NCI-H1694 treated with DMSO at 0.1 percent for 48 hours (cell line): ENCODE measurements at places on chromosomes 5 and 9.
A peak's percentile ranks its signal among the peaks of the same experiment; 100 is the strongest.

DNA sequence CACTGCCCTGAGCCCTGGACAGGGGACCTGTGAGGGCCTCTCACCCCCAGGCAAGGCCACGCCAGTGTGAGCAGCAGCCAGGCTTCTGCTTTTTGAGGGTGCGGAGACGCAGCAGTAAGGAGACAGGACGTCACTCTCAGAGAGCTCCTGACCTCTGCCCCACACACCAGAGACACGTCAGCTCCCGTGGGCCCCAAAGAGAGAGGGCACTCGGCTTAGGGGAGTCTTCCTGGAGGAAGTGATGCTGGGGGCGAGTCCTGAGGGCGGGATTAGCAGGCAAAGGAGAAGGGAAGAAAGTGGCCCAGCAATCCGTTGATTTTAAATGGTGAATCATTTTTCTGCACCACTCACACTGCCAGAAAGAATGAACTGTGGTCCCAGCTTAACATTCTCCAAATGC, 24.0 kb upstream of the SLC9A3 start:
- DNase-seq = no peak

DNA sequence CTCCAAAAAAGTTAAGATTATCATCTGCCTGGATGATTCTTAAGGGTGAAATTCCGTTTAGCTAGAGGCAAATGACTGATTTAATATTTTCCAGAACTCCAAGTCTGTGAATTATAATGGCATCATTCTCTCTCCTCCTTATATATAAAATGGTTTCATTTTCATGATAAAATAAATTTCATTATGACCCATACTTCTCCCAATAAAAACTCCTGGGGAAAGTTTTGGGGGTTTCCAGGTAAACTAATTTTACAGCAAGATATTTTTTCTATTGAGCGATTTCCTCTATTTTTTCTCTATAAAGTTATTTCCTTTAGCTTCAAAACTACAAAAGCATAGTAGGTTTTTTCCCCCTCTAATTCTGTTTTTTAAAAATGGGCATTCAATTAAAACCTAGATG, 7.6 kb upstream of the OTULIN start:
- no peak for DNase-seq

DNA sequence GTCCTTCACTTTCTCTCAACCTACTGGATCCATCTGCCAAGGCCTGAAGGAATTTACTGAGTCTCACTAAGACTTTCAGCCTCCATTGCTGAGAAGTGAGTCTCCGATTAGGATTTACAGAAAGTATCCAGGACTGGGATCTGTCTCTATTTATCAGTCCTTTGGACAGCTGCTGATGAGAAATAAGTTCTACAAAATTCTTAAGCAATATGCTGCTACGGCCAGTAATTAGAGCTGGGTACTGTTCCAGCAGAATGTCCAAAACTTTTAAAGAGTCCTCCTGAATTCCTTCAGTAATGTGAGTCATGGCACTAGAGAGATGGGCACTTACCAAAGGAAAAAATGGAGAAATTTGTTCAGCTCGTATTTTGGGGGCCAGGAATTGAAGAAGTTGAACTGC, 5.9 kb downstream of the TEX10 start:
- no peak for DNase-seq

DNA sequence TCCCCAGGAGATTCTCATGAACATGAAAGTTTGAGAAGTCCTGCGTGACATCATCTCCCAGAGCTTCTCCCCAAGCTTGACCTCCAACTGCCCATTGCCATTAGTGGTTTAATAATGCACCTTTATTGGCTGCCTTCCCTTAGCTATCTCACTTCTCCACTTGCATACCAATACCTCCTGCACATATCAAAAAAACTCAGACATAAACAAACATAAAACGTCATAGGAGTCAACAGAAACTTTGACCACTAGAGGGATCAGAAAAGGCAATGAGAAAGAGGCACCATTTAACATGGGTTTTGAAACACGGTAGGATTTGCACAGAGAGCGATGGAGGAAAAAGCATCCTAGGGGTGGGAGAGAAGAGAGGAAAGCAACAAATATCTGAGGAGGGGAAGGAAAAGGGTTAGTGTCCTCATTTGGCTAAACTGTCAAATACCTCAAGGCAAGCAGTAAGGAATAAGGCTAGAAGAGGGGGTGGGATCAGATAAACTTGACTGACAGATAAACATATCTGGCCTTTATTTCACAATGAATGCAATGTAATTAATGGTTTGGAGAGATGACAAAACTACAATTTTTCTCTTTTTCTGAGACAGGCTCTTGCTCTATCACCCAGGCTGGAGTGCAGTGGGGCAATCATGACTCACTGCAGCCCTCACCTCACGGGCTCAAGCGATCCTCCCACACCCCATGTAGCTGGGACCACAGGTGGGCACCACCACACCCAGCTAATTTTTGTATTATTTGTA, 27.0 kb downstream of the GNAQ start:
- DNase-seq = no peak

GRCh38 chr9:73402081-73403028, 250.7 kb downstream of the ANXA1 start:
- DNase-seq = no peak

DNA sequence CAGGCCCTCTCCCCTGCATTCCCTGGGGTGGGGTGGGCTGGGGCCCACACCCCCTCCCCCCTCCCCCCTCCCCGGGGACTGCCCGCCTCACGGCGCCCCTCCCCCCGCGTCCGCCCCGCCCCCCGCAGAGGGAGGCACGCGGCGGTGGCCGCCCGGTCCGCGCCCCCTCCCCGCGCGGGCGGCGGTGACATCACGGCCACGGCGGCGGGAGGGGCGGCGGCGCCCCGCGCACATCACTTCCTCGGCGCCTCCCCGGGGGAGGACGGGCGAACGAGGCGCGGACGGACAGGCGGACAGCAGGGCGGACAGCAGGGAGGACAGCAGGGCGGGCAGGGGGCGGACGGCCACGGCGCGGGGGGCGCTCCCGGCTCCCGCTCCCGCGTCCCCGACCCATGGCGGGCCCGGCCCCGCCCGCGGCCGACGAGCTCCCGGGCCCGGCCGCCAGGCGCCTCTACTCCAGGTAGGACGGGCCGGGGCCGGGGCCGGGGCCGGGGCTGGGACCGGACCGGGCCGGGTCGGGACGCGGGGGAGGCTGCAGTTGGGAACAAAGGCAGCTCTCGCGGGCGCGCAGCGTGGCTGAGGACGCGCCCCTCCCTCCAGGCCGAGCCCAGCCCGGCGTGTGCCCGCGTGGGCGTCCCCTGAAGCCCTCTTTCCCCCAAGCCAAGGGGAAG, at the start of gene GPSM1:
TSS of gene GPSM1 (plus strand) at position 236 of the 671 bp plus-strand sequence. CDS start at position 393, 157 bp downstream.
- no peak for DNase-seq

- no peak for DNase-seq
Measured at GRCh38 chr9:72949918-72950325, 2.9 kb downstream of the ALDH1A1 start.

- no peak for DNase-seq
Measured at GRCh38 chr5:110376281-110376951, 350.1 kb downstream of the TMEM232 start.

GRCh38 chr5:122264610-122265009, 47.4 kb upstream of the SNCAIP start:
- DNase-seq = peak; percentile 2

GRCh38 chr5:17172791-17173190, 44.6 kb upstream of the BASP1 start:
- peak; percentile 9 for DNase-seq
